ENCODE measurements at places on chromosomes 7 and 10.

DNA sequence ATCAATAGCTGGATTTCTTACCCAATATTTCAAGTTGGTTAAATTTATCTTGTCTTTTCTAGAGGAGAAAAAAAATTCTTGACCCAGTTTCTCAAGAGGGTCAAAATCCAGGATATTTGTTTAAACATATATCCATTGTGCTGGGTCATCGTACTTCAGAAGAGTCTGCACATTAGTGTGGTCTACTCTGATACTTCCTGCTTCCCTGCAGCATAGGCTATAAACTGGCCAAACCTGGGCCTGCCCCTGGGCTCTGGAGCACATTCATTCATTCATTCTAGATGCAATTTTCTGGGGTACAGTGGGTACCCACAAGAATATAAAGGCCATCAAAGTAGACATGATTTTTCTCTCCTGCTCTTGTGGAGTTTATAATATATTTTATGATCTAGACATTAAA is 142.1 kb upstream of the WNT16 start:
- DNase-seq, result no peak

- DNase-seq, result no peak
Observed at GRCh38 chr10:102994531-102995295, 76.6 kb downstream of the CNNM2 start.

GRCh38 chr10:124952123-124952522 is 10.2 kb downstream of the ZRANB1 start:
- no peak for DNase-seq

DNA sequence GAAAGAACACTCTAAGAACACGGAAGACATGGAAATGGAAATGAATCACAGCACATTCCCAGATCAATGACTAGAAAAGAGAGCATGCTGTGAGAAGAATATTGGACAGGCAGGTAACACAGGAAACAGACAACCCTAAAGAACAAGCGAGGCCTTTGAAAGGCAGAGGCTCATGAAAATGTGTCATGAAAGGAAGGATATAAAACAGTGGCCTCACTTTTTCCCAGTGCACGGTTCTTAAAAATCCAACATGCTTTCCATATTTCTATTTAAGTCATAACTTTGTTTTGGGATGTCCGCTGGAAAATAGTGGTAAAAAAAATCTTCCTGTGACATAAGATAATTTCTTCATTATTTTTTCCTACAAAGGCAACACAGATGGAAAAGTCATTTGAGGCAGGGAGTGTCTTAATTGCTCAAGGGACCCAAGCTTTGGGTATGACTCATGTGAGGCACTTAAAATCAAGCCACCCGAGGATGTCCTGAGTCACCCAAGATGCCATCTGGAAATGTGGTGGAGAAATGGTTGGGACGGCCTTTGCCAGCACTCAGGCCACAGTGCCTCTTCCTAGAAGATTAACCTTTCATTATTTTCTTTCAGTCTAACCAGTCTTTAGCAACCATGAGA is 17.0 kb downstream of the ITIH5 start:
- DNase-seq, result no peak

- no peak for DNase-seq
Observed at GRCh38 chr10:72407471-72407870, 52.8 kb upstream of the DNAJB12 start.

DNA sequence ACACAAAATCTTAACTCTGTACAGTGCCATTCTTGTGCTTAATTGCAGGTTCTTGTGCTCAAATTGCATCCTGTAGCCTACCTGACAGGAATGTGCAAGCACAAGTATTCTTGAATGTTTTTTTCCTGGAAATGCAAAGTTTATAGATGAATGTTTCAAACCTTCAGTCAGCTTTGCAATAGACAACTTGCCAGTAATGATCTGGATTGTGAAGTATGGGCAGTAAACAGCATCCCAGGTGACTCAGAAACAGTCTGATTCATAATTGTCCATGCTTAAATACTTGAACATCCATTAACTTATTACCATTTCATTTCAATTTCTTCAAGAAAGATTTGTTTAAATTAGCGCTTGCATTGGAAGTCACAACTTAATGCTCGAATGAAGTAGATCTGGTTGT is 347.2 kb downstream of the SDK1 start:
- DNase-seq, result no peak

GRCh38 chr10:70664702-70665195 is 7.6 kb upstream of the ADAMTS14 start:
- no peak for DNase-seq

DNA sequence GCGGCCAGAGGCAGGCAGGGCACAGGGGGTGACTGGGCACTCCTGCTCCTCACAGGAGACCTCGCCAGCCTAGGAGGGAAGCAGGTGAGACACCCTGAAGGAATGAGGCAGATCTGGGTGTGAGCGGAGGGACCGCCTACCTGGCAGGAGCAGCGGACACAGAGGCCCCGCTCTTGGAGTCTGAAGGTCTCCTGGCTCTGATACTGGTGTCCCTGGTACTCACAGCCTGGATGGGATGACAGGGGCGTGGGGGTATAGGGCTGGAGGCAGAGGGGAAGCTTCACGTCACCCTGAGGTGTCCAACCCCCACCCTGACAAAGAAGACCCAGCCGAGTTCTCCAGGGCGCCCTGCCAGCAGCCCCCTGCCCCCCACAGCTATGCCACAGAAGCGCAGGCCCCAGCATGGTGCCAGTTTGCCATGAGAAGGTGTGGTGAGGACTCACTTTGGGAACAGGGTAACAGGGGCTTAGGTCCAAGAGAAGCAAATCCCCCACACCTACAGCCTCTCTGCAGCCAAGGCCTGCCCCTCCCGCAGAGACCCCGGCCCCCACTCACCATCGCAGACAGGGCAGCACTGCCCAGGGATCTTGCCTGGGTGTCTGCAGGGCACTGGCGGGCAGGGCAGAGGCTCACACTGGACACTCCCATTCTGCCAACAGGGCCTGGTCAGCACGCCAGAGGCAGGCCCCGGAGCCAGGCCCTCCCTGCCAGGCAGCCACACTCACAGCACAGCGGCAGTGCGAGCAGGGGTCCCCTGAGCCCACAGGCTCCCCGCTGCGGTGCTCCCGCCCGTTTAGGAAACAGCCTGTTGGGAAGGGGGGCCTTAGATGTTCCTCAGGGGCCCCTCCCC is 17.0 kb downstream of the KCP start:
- DNase-seq, result no peak

DNA sequence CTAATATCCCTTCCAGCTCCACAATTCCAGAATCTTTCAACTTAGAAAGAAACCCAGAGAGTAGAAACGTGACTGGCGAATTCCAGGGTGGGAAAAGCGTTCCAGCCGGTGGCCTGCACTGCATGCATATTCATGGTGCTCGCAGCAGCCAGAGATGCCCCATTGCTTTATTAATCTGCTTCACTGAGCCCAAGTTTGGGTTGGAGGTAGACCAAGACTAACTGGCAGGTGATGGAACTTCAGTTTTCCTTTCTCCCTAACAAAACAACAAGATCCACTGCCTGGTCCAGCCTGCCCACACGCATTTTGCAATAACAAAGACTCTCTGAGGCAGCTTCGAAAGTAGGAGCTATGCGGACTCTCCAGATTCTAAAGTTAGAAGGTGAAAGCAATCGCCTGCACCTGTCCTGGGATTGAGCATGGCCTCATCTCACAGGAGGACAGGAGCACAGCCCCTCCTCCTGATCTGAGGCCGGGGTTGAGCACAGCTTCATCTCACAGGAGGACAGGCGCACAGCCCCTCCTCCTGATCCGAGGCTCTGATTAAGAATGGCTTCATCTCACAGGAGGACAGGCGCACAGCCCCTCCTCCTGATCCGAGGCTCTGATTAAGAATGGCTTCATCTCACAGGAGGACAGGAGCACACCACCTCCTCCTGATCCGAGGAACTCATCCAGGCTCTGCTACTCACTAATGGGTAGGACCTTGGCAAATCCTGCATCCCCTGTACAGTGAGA is 127.8 kb upstream of the LANCL2 start:
- DNase-seq, result no peak

DNA sequence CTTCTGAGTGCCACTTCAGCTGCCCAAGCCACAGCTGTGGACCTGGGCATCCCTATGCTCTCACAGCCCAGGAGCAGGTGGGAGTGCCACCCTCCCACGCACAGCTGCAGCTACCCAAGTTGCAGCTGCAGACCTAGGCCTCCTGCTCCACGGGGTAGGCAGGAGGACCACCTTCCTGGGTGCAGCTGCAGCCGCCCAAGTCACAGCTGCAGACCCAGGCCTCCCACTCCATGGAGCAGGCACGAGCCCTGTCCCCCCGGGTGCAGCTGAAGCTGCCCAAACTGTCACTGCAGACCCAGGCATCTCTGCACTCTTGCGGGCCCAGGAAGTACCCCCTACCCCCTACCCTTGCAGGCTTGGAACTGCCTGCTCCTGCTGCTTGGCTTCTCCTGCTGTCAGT is 260.2 kb downstream of the XPNPEP1 start:
- DNase-seq, result no peak

DNA sequence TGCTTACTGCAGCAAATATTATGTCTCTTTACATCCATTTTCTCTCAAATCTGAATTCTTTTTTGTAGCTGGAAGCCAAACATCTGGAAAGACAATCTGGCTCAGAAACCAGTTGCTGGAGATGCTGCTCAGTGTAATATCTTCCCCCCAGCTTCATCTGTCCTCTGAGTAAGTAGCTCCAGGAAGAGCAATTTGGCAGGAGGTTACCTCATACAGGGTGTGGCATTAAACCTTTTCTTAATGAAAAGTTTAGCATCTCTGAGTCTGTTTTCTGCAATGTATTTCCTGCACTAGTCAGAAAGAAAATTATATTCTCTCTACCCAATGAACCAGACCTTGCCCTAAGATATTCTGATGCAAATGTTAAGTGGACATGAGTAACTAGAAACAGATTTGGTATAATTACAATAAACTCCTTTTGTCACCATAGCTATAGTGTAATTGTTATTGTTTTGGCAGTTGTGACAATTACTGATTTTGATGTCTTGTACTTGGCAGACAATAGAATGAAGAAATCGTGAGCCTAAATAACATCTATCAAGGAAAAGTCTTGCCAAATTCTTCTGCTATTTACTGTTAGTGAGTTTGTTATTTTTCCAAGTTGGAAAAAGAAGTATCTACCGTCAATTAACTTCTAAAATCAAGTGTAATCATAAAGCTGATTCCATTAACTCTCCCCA is 123.3 kb downstream of the WDFY4 start:
- DNase-seq, result no peak

DNA sequence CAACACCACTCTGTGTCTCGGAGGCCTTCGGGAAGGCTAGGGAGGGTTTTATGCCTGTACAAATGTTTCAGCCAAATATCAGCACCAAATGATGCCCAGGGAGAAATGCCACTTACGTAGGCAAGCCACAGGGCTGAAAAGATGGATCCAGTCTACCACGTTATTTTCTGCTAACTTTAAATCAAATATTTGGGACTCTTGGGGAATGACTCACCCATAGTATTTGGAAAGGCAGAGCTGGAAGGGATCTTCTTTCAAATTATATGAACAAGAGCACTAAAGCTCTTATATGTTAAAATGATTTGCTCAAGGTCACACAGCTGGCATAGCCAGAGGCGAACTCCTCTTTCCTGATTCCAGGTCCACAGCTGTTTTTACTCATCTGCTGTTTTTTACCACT is 591.4 kb downstream of the SORCS1 start:
- no peak for DNase-seq

DNA sequence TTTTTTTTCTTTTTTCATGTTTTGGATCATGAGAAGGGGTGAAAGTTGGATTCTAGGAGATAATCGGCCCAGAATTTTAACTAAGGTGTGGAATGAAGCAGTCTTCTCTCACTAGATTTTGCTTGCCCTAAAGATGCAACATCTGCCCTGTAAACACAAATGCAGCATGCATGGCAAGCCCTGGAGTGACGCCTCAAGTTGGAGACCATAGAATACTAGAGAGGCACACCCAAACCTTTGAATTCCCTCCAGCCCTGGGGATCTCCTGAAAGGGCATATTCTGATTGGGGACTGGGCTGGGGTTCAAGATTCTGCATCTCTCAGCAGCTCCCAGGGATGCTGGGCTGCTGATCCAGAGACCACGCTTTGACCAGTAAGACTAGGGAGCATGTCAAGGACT is 127.7 kb upstream of the PRR15 start:
- no peak for DNase-seq

DNA sequence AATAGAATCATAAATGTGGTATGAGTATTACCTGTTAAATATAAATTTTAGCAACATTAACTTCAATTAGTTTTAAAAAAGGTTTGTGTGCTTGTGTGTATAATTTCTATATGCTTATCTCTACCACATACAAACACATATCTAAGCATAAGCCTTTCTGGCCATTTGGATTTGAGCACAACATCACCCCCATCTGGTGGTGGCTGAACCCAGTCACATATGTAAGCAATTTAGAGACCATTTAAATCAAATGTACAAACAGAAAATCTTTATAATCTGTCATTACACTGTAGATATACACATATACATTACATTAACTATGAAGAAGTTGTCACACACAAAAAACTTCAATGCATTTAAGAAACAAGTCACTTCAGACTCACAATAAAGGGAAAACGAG is 31.7 kb downstream of the GPR22 start:
- DNase-seq, result peak; percentile 5

DNA sequence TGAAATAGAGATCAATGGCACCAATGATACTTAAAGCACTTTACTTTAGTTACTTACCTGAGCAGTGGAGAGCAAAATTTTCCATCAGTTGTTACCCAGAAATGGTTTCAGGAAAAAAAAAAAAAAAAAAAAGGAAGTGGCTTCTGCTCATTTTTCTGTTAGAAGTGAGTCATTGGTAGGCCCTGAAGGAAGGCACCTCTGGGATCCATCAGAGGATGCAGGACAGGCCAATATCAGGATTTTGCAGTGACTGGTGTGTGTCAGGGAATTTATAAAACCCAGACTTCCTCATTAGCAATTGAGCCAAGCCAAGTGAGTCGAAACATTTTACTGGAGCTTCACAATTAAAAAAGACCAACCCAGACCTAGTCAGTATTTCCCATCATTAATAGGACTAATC is 2.3 kb upstream of the SMIM30 start:
- no peak for DNase-seq

GRCh38 chr7:138049505-138050116 is 26.6 kb upstream of the AKR1D1 start:
- DNase-seq, result no peak

- DNase-seq, result no peak
Observed at GRCh38 chr7:47896809-47897423, 51.4 kb downstream of the PKD1L1 start.
